ENCODE measurements at places on chromosomes 11 and 22. TPM values are rescaled to one million over a fixed set of nuclear protein-coding genes. Genes with fewer than 3 reads are reported as not detected.

Gene GAL3ST3
- 1.7 TPM for total RNA-seq

Gene UCP3
- total RNA-seq: 1.2 TPM

Gene MIOX
- total RNA-seq: not detected

Gene APOA4
- total RNA-seq: not detected

Gene OTOG
- total RNA-seq: not detected

Gene OR51I1
- total RNA-seq: not detected

GRCh38 chr11:76702336-76703128 is 32.0 kb upstream of the LRRC32 start:
- no peak overlapping the region for H3K4me3 ChIP-seq
- no peak overlapping the region for H3K27ac ChIP-seq

DNA sequence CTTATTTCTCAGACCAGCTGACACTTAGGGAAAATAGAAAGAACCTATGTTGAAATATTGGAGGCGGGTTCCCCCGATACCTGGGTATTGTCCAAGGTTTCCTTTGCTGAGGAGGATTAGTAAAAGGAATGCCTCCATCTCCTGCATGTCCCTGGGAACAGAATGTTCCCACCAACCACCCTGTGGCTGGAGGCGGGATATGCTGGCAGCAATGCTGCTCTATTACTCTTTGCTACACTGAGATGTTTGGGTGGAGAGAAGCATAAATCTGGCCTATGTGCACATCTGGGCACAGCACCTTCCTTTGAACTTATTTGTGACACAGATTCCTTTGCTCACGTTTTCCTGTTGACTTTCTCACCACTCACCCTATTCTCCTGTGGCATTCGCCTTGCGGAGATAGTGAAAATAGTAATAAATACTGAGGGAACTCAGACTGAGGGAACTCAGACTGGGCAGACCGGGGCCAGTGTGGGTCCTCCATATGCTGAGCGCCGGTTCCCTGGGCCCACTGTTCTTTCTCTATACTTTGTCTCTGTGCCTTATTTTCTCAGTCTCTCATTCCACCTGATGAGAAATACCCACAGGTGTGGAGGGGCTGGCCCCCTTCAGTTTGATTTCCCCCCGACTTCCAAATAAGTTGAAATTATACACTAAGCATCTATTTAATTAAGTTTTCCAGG is 32.1 kb downstream of the IGLL1 start:
- H3K27me3 ChIP-seq: no peaks in the 10 kb centered on the region
- H3K27ac ChIP-seq: no peak overlapping the region
- H3K4me3 ChIP-seq: no peak overlapping the region
- H3K36me3 ChIP-seq: no peaks in the 10 kb centered on the region

DNA sequence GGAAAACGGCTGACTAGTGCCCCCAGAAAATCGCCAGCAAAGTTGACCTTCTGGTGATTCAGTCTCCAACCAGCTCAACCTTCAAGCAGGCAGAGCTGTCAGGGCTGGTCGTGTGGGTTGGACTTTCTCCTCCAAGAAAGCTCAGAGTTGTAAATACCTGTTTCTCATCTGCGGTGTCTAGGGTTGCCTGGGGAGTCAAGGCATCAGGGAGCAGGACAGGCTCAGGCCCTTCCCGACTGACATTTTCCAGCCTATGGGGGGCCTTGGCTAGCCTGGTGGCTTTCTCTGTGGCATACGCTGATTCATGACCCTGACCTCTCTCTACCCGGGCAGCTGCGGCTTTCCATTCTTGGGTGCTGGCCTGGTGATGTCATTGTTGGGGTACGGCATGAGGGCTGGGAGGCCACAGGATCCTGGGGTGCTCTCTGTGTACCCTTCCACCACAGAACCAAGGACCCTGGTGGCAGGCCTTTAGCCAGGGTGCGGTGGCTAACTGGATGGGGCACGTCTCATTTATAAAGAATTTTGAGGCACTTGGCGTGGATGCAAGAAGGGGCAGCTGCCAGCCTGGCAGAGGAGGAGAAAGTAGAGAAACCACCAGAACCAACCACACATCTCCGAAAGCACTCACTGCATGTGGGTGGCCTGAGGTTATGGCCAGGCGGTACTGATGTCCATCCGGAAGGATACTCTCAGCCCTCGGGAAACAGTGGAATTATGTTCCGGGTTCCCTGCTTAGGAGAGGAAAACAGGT is 64.9 kb downstream of the BCR start:
- H3K4me1 ChIP-seq: peaks cover 57% of the 10 kb centered on the region
- no peak overlapping the region for H3K4me3 ChIP-seq

DNA sequence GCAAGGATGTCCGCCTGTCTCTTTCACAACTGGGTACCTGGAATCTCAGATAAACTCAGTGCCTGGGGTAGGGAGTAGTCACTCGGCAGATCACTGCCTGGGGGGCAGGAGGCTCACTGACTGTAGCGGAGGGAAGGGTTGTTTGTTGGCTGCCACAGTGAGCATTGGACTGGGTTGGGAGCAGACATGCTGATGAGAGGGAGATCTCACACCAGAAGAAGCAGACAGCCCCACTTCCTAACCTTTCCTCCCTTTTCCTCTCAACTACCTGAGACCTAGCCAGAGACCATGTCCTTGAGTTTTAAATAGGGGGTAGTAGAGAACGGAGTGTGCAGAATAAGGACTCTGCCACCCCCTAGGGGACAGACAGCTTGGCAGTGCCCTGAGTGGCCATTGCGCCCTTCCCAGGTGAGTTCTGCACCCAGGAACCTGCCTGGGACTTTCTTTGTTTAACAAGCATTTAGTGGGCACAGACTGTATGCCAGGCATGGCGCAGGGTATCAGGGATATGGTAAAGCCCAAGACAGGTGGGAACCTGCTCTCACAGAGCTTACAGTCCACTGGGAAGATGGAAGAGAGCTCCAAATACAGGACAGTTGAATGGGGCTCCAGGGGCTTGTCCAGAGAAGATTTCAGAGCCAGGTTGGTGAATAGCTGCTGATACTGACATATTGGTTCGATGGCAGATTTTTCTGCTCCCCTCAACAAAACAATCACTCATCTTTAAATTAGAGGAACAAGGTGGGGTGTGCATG is 115.7 kb upstream of the NNMT start:
- no peak for DNase-seq
- H3K4me3 ChIP-seq: peak overlapping the region; percentile 51
- H3K36me3 ChIP-seq: peaks cover 10% of the 10 kb centered on the region
- peak overlapping the region; percentile 99 for H3K27ac ChIP-seq
- no peaks in the 10 kb centered on the region for H3K27me3 ChIP-seq

GRCh38 chr22:46545086-46545792 is 7.8 kb upstream of the CELSR1 start:
- H3K27ac ChIP-seq: peak overlapping the region; percentile 86
- H3K27me3 ChIP-seq: no peaks in the 10 kb centered on the region
- H3K36me3 ChIP-seq: no peaks in the 10 kb centered on the region
- H3K4me1 ChIP-seq: peaks cover 62% of the 10 kb centered on the region

DNA sequence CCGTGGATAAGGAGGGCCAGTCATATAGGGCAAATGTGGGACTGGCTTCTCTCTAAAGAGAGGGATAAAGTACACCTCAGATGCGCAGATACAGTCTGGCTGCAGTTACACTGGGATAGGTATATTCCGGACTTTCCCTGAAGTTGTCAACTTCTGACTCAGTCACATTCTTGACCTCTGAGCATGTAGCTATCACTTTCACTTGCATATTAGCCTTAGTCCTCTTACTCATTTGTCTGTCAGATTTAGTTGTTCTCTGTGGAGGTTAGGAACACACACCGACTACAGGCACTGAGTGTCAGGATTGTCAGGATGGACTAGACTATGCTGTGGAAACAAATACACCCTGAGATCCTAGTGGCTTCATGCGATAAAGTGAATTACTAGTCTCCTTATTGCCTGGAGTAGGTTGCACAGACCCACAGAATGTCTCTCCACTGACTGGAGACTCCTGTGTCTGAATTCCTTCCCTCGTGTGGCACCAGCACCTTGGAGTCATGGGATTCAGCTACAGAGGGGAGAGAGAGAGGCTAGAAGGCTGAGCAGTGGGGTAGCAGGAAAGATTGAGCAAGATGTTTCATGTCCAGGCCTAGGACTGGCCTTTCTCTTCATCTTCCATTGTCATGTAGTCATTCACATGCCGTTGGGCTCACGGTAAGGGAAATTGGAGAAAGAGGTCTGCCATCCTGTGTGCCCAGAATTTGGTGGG is 654.3 kb downstream of the NTM start:
- H3K27ac ChIP-seq: no peak overlapping the region
- no peaks in the 10 kb centered on the region for H3K27me3 ChIP-seq
- peaks cover 4% of the 10 kb centered on the region for H3K4me1 ChIP-seq
- no peak overlapping the region for H3K4me3 ChIP-seq

- no peak overlapping the region for H3K27ac ChIP-seq
- H3K27me3 ChIP-seq: no peaks in the 10 kb centered on the region
- no peaks in the 10 kb centered on the region for H3K4me1 ChIP-seq
Observed at GRCh38 chr22:43996170-43996980, 27.7 kb upstream of the PARVB start.

- no peak overlapping the region for H3K27ac ChIP-seq
- H3K27me3 ChIP-seq: no peaks in the 10 kb centered on the region
- DNase-seq: no peak
- H3K36me3 ChIP-seq: no peaks in the 10 kb centered on the region
- H3K4me1 ChIP-seq: no peaks in the 10 kb centered on the region
- H3K4me3 ChIP-seq: no peak overlapping the region
Observed at GRCh38 chr11:17673951-17674350, 45.4 kb upstream of the MYOD1 start.

- H3K4me1 ChIP-seq: peaks cover 37% of the 10 kb centered on the region
- H3K4me3 ChIP-seq: no peak overlapping the region
- H3K27me3 ChIP-seq: no peaks in the 10 kb centered on the region
- no peak for DNase-seq
- H3K27ac ChIP-seq: peak overlapping the region; percentile 13
- peaks cover 69% of the 10 kb centered on the region for H3K36me3 ChIP-seq
Observed at GRCh38 chr11:128488471-128488870, 98.9 kb downstream of the ETS1 start.

- peak overlapping the region; percentile 75 for H3K27ac ChIP-seq
- H3K36me3 ChIP-seq: no peaks in the 10 kb centered on the region
- H3K4me3 ChIP-seq: no peak overlapping the region
- no peaks in the 10 kb centered on the region for H3K27me3 ChIP-seq
- no peak for DNase-seq
Observed at GRCh38 chr11:131889760-131890581, 519.6 kb downstream of the NTM start.

DNA sequence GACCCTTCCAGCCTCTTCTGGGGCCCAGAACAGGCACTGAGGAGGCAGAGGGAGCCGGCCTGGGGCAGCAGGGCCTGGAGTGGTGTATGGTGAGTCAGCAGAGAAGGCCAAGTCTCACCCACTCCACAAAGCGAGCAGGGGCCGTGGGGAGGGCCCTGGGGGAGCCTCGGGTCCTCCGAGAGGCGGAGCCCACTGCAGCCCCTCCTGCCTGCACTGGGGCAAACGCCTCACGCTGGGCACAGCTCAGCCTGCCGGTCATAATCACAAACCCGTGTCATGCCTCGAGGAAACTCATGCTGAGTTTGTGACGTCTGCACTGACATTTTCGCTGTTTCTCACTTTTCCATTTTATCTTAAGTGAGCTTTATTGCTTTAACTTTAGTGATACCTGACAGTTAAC is 38.4 kb downstream of the TOLLIP start:
- H3K4me3 ChIP-seq: no peak overlapping the region
- no peak for DNase-seq
- no peak overlapping the region for H3K27ac ChIP-seq

- H3K36me3 ChIP-seq: peaks cover 29% of the 10 kb centered on the region
- DNase-seq: no peak
- H3K4me3 ChIP-seq: no peak overlapping the region
- peak overlapping the region; percentile 42 for H3K27ac ChIP-seq
- no peaks in the 10 kb centered on the region for H3K27me3 ChIP-seq
Observed at GRCh38 chr11:35174666-35175065, 35.7 kb downstream of the CD44 start.

- H3K27me3 ChIP-seq: no peaks in the 10 kb centered on the region
- no peak overlapping the region for H3K27ac ChIP-seq
- H3K36me3 ChIP-seq: no peaks in the 10 kb centered on the region
Observed at GRCh38 chr11:27757953-27758352, 57.7 kb upstream of the BDNF start.

DNA sequence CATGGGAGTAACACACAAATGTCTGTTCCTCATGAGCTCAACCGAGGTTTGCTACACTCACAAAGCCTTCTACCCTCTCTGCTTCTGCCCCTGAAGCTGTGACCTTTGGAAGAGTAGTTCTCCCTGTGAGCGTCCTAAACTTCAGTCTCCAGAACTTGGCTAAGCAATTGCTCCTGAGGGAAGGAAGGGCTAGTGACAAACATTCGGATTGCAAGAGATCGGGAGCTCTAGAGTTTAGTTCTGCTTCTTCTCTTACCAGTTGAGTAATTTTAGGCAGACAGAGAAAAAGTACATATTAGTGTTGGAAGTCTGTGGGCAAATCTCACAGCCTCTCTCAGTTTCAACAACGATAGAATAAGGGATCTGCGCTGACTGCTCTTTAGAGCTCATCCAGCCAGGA is 27.3 kb upstream of the ELF5 start:
- no peaks in the 10 kb centered on the region for H3K4me1 ChIP-seq
- no peak overlapping the region for H3K27ac ChIP-seq
- no peaks in the 10 kb centered on the region for H3K27me3 ChIP-seq
- no peak overlapping the region for H3K4me3 ChIP-seq

DNA sequence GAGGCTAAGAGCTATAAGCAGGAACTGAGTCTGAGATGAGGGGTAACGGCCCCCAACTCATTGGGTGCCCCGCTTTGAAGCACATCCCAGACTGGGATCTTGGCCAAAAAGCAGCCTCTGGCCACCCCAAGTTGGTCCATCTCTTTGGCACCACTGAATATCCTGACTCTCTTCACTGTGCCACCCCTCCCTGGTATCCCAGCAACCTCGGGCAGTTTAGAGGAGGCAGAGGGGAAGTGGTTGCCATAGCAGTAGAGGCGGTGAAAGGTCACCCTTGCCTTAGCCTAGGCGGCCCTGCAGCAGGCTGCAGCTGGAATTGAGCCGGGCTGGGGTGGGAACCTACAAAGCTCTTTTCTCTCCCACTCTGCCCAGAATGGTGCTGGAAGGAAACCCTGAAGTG is 1.1 kb downstream of the PELI3 start:
- no peaks in the 10 kb centered on the region for H3K27me3 ChIP-seq
- DNase-seq: no peak
- H3K27ac ChIP-seq: peak overlapping the region; percentile 81
- H3K4me3 ChIP-seq: peak overlapping the region; percentile 67

DNA sequence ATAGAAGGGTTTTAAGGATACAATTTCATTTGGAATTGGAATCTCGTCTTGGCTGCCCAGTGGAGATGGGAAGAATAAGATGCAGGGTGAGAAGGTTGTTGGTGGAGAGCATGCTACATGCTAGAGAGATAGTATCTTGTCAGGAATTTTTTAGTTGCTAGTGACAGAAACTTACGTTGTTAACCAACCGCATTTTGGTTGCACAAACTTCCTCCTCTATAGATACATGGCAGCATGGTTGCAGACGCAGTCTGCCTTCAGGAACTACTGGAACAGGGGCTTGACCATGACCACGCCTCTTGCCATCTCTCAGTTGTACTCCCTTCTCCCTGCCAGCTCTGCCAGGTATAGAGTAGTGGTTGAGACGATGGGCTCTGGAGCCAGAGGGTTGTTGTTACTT is 13.5 kb upstream of the CCDC90B start:
- H3K4me3 ChIP-seq: no peak overlapping the region
- no peaks in the 10 kb centered on the region for H3K36me3 ChIP-seq
- no peaks in the 10 kb centered on the region for H3K27me3 ChIP-seq
- H3K27ac ChIP-seq: no peak overlapping the region

Data from esophagus muscularis mucosa (tissue), 4 donors.